ENCODE measurements at places on chromosomes 1 and 21.

DNA sequence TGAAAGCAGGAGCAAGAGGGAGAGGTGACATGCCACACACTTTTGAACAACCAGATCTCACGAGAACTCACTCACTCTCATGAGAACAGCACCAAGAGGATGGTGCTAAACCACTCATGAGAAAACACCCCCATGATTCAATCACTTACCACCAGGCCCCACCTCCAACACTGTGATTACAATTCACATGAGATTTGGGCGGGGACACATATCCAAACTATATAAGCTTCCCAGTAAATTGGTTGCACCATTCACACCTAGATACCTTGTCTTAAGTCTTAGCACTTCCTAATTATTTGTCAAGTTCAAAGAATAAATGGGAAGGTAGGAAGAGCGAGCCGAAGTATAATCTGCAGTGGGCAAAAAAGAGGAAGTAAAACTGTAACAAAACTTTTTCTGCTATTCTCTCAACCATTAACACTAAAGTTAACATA is 34.3 kb downstream of the AMY1C start:
- DNase-seq: no peak

- no peak for DNase-seq
Measured at GRCh38 chr1:35851132-35851869, 31.7 kb upstream of the AGO1 start.

DNA sequence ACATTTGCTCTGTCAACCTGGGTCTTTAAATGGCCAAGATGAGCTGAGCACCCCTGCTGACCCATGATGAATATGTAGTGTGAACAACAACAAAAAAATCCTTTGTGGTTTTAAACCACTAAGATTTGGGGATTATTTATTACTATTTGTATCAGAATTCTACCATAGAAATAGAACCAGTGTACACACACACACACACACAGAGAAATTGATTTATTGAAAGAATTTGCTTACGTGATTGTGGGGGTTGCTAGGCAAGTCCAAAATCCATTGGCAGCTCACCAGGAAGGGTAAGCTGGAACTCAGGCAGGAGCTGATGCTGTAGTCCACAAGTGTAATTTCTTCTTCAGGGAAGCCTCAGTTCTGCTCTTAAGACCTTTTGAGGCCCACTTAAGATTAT is 82.5 kb upstream of the MAP1LC3C start:
- no peak for DNase-seq

- no peak for DNase-seq
Measured at GRCh38 chr1:17281775-17282181, 26.2 kb upstream of the PADI4 start.

DNA sequence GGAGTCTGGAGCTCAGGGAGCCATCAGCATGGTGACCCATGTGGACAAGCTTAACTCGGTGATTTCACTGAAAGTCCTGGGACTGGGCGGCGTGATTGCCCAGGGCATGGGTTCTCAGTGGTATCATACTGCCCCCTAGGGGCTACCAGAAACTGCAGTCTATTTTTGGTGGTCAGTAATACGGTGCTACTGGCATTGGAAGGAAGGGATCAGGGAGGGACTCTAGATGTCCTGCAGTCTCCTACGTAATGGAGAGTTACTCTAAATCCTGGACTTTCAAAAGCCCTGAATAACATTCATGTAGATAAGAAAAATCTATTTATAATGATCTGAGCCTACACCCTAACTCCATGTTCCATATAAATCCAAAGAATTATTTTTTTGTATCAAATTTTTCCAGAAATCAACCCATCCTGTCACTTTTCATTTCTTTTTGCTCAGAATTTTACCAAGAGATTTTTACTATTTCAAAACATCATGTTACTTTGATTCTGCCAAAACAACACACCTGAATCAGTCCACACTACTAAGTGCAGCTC is 37.3 kb downstream of the PABPC4 start:
- peak; percentile 79 for DNase-seq

- DNase-seq: no peak
Measured at GRCh38 chr1:15260418-15261154, 13.6 kb downstream of the FHAD1 start.

- peak; percentile 54 for DNase-seq
Measured at GRCh38 chr1:51330331-51331201, at the start of gene TTC39A. TSS of gene TTC39A (minus strand) at chr1:51330562. CDS start at chr1:51330477, 85 bp downstream.

DNA sequence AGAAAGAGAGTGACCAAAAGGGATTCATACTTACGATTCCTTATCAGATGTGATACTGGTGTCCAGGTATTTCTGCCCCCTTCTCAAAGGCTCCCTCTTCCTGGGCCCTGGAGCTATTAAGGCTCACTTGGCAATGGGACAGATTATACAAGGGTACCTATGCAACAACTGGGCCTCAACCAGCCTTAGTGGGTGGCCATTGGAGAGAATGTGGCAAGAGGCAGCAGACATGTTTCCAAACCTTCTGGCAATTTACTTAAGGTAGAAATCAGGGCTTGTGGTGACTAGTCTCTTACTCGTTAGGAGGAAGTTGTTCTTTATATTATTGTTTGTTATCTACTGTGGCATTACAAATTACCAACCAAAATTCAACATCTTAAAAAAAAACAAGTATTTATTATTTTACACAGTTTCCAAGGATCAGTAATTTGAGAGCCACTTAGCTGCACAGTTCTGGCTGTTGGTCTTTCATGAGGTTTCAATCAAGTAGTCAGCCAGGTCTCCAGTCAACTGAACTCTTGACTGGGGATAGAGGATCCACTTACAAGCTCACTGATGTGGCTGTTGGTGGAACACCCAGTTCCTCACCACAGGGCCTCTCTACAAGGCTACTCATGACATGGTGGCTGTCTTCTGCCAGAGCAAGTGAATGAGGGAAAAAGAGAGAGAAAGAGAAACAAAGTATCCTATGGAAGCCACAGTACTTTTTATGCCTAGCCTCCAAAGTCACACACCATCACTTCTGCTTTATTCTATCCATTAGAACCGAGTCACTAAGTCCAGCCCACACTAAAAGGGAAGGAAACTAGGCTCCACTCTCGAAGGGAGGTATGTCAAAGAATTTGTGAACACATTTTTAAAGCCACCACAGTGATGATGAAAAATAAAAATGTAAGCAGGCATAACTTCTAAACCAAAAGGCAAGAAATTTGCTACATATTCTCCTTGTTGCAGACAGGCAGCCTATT is 10.7 kb downstream of the ZNF648 start:
- DNase-seq: no peak

DNA sequence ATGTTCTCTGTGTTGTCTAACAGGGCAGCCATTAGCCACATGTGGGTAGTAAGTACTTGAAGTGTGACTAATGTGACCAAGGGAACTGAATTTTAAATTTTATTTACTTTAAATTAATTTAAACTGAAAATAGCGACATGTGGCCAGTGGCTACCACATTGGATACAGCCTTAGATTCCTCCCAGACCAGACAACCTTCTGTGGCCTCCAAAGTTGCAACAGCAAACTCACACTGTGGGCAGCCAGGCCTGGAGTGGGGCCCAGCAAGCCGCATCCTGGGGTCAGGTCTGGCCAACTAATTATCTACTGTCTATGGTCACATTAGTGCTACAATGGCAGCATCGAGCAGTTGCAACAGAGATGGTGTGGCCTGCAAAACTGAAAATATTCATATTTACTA is 11.7 kb downstream of the EIF2D start:
- no peak for DNase-seq

GRCh38 chr1:214862421-214862820 is 220.1 kb upstream of the KCNK2 start:
- no peak for DNase-seq

- DNase-seq: no peak
Measured at GRCh38 chr21:45330851-45331261, 43.2 kb upstream of the POFUT2 start.

DNA sequence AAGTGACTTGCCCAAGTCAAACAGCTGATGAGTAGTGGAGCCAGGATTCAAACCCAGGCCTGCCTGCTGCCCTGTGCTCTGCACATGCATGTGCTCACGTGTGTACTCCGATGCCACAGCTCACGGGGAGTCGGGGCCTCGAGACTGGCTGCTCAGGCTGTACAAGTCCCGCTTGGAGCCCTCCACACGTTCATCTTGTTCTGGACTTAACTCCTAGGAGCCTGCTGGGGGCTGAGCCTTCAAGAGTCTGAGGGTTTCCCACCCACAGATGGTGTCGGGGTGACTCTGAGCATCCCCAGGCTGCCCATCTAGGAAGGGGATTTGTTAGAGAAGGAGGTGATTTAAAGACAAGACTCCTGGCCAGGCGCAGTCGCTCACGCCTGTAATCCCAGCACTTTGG is 35.7 kb upstream of the KDM4A start:
- no peak for DNase-seq

- DNase-seq: no peak
Measured at GRCh38 chr21:45305836-45306235, 18.1 kb upstream of the POFUT2 start.

- no peak for DNase-seq
Measured at GRCh38 chr1:70468180-70468579, 57.1 kb downstream of the CTH start.

- DNase-seq: no peak
Measured at GRCh38 chr1:55535724-55536544, 320.8 kb upstream of the USP24 start.

- DNase-seq: no peak
Measured at GRCh38 chr1:244552336-244552735, 91.3 kb downstream of the CATSPERE start.

DNA sequence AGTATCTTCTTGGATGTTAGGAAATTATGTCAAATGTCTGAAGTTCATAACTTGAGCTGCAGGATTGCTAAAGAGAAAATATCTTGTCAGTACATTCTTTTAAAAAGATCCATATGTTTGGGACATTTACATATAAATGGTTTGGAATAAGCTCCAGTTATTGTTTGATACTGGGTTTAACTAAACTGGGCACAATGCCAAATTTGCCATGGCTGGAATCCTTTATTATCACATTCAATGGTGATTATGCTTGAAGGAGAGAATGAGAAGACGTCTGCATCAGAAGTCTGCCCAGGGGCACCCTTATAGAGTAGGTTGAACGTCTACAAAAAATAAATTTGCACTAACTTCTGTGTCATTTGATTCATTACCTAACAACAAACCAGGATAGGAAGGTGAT is 652.5 kb downstream of the AMY1C start:
- DNase-seq: no peak

GRCh38 chr1:58456470-58456869 is 90.1 kb downstream of the OMA1 start:
- no peak for DNase-seq

DNA sequence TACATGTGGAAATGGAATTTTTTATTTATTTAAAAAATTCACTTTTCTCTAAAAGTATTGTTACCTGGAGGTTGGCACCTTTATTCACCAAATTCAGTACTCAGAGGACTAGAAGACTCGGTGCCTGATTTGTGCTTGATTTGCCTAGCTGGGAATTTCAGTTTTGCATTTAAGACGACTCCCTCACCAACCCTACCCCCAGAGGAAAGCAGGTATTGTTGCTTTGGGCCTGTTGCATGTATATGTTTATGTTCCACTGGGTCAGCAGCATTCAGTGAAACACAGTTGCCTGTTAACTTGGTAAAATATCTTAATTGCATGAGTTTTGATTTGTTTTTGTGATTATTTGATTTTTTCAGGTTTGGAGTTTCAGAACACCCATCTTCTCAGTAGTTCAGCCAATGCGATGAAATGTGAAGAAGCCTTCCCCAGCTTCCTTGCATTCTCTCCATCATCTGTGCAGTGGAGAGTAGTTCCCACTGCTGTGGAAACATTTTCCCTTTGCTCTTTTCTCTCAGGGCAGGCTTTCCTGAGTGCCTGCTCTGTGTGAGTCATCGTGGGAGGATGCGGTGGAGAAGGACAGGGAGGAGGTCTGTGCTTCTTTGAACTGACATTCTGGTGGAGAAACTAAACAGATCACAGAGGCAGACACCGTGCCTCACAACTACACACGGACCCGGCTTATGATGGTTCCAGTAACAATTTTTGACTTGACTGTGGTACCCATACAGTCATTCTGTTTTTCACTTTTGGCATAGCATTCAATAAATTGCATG is 6.4 kb downstream of the ADARB1 start:
- DNase-seq: no peak

DNA sequence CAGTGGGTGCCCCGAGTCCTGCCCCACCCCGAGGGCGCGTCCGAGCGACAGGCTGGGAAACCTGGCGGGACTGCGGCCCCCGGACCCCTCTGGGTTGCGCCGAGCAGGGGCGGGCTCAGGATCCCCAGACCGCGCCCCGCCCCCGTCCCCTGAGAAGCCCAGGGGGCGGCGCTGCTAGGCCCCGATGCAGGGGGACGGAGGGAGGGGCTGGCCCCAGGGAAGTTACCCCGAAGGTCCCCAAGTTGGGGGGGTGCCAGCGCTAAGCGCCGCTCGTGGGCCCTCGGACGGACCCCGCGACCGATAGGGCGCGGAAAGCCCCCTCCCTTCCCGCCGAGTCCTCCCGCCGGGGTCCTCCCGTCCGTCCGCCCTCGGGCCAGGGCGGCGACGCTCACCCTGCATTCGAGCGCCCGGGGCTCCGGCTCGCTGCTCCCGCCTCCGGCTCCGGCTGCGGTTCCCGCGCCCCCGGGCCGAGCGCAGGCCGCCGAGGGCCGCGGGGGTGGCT is 414 bp downstream of the GPR153 start:
- no peak for DNase-seq

All from ecto neural progenitor cell (in vitro differentiated cells).